Trophoblast cell (in vitro differentiated cells and primary cell): ENCODE measurements at places on chromosomes 16 and 17.

- DNase-seq, result peak; percentile 40
Measured at GRCh38 chr17:4087911-4088693, 54.7 kb downstream of the ZZEF1 start.

GRCh38 chr17:33871720-33872540 lies 383.2 kb upstream of the CCL2 start:
- DNase-seq, result peak; percentile 65

DNA sequence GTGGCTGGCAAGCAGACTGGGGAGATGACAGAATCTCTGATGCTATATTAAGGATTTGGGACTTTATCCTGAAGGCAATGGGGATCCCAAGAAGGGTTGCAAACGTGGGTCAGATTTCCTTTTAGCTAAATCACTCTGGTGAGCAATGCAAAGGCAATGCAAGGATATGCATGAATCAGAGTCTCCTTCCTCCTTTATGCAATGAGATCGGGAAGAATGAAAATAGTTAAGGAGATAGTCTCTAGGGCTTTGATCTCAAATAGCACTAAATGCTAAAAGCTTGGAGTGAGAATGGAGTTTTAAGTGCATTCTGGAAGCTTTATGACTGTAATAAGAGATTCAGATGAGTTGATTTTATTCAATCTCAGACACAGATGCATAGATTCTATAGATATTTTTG lies 27.2 kb upstream of the SHISA9 start:
- no peak for DNase-seq

GRCh38 chr16:80509872-80510271 lies 30.9 kb upstream of the DYNLRB2 start:
- DNase-seq, result no peak

DNA sequence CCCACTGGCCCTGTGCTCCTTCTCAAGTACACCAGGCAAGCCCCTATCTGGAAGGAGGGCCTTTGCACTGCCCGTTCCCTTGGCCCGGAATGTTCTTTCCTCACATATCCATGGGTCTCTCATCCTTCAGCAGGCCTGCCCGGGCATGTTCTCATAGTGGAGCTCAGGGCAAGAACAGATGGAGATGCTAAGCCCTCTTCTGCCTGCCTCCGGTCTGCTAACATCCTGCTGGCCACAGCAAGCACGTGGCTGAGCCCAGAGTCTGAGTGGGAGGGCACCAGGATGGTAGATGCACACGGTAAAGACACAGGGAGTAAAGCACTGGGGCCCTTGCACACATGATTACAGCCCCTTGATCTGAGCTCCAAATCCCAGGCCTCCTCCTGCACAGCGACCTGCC lies 19.8 kb upstream of the ANKRD40CL start:
- DNase-seq, result no peak
